NCI-H526 (cell line): ENCODE measurements at places on chromosomes 7 and 10.

DNA sequence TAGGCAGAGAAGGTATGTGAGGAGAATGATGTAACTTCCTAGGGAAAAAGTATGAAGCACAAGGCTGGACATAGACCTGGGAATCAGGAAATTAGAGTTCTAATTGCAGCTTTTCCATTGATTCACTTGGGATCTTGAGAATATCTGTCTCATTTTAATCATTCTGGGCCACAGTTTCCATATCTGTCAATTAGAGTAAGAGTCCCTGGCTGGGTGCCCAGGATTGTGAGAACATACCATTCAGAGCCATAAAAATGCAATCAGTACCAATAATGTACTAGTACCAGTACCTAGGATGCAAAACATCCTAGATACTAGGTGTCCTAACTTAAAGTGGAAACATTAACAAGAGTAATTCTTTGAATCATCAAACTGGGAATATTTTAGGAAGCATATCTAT, 29.6 kb downstream of the CAV1 start:
- DNase-seq, result no peak

DNA sequence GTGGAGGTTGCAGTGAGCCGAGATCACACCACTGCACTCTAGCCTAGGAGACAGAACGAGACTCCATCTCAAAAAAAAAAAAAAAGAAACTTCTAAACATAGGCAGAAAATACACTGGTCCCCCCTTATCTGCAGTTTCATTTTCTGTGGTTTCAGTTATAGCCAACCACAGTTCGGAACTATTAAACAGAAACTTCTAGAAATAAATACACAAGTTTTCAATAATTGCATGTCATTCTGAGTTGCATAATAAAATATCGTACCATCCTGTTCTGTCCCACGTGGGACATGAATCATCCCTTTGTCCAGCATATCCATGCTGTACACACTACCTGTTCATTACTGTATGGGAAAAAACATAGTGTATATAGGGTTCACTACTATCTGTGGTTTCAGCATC, 8.0 kb downstream of the XRCC2 start:
- DNase-seq, result no peak

DNA sequence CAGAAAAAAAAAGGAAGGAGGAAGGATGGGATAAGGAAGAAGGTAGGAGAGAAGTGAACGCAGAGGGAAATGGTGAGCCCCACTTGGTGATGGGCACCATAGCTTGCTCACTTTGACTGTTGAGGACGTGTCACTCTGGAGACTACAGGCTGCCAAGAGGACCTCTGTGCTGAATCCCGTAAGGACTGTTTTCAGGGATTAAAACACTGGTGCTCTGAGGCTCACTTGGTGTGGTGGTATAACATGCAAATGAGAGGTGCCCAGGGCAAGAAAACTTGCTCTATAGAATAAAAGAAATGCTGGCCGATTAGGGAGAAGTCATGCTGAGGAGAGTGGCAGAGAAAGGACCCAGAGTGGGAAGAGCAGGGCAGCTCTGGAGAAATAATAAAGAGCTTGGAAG, 5.3 kb upstream of the IL2RA start:
- no peak for DNase-seq

- no peak for DNase-seq
Measured at GRCh38 chr10:68837626-68838322, 10.4 kb downstream of the STOX1 start.

- DNase-seq, result no peak
Measured at GRCh38 chr7:149329766-149330334, 67.9 kb downstream of the ZNF783 start.
